Right lung (tissue), 10 donors: ENCODE measurements at places on chromosomes 2 and 18. TPM values are rescaled to one million over a fixed set of nuclear protein-coding genes. Genes with fewer than 3 reads are reported as not detected.

GRCh38 chr2:190858817-190859216, 21.8 kb upstream of the GLS start:
- DNase-seq: no peak

The ALLC gene
- polyA plus RNA-seq: not detected

- DNase-seq: no peak
These were observed 205.1 kb downstream of the RND3 start for GRCh38 chr2:150282357-150282756.

DNA sequence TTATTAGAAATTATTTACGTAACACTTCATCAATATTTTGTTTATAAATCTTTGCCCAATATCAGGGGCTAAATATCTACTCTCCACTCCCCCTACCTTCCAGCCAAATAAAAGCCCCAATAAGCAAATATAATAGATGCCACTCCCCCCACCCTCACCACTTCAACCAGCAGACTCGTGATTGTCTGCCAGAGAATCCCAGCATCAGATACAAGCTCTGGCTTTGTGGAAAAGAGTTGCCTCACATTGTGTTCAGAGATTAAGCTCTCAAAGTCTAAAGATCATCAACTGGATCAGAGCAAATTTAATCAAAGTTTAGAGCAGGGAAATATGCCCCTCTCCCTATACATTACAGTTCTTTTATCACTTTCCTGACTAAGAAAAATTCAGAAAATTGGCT, 39.5 kb downstream of the AOX1 start:
- peak; percentile 72 for DNase-seq

The ONECUT2 gene
- polyA plus RNA-seq: 0.04 TPM

GRCh38 chr2:194096402-194096801, 1560.6 kb upstream of the SLC39A10 start:
- DNase-seq: no peak

GRCh38 chr2:37449761-37450296, 105.4 kb downstream of the QPCT start:
- DNase-seq: no peak

- DNase-seq: peak; percentile 46
These were observed 105.5 kb downstream of the UGGT1 start for GRCh38 chr2:128196471-128196931.

DNA sequence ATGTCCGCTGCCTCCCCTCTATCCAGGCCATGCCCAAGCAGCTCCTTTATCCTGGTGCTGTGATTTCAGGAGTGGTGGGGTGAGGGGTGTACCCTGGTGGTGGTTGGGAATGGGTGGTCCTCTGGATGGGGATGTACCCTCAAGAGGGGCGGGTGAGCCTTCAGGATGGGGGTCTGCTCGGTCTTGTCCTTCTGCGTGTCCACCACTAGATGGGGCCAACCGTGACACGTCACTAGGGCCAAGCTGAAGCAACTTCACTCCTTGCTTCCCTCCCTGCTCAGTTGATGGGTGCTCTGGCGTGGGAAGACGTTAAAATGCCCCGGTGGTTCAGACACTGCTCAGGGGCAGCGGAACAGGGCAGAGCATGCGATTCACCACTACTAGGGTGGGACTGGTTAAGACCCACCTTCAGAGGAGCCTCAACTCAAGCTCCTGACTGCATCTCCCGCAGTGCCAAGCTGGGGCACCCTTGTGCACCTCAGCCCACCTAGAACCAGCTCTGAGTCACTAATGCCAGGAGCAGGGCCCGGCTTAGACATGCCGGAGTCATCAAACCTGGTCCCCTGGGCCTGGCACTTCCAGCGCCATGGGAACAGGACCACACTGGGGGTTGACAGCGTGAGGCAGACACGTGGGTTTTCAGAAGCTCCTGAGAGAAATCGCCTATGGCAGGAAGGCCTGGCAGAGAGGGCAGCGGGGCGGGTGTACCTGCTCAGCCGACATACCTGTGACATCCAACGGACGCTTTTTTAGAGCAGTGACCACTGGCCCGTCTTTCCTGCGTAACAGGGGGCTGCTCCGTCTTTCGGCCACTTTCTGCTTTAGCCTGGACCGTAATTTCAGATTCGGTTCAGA, 256.7 kb downstream of the HDAC4 start:
- DNase-seq: peak; percentile 16

The ALPI gene
- not detected for polyA plus RNA-seq

- no peak for DNase-seq
These were observed 698.1 kb upstream of the NXPH2 start for GRCh38 chr2:139478165-139478914.
